ENCODE measurements at places on chromosomes 6 and 20.

GRCh38 chr20:62539198-62540045 lies 63.6 kb upstream of the GATA5 start:
- no peak for DNase-seq

GRCh38 chr6:13474787-13475186 lies 12.6 kb downstream of the GFOD1 start:
- no peak for DNase-seq

- DNase-seq = no peak
These were observed 44.1 kb upstream of the TSPYL1 start for GRCh38 chr6:116323863-116324262.

DNA sequence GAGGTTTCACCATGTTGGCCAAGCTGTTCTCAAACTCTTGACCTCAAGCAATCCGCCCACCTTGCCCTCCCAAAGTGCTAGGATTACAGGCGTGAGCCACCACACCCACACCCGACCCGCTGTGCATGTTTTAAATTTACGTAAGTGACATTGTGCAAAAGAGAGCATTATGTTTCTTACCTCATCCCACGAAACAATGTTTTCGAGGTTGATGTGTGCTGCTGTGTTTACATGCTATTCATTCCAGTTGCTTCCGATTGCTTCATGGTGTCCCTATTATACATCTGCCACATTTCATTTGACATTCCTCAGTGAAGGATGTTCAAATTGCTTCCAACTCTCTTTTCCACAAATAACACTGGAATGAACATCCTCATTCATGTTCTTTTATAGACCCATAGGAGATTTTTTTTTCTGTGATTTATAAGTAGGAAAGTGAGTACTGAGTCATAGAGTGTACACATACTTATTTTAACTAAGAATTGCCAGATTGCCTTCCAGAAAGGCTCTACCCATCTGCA lies 403.9 kb upstream of the JARID2 start:
- DNase-seq = no peak

DNA sequence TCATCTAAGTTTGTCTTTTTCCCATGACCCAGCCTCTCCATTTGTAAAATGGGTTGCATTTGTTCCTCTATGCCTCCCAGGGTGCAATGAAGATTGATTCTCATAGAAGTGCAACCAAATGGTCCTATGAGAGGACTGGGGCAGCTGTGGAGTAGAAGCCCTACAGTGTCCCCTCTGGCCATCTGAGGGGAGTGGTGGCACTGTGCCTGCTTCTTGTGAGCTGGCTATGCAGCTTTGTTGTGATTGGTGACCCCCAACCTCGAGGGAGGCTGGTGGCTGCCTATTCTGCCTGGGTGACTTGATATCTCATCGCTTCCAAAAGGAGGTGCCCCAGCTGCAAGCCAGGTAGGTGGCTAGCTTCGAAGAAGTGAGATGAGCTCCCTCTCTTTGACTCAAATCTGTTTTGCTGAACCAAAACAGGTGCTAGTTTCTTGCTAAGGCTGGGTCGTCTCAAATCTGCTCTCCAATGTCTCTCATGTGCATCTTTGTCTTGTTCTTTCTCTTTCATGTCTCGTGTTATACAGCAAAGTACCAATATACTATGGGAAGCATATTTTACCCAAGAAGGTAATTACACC lies 33.9 kb downstream of the TXLNB start:
- DNase-seq = no peak

- DNase-seq = no peak
These were observed 124.0 kb downstream of the CARMIL1 start for GRCh38 chr6:25403150-25403549.

DNA sequence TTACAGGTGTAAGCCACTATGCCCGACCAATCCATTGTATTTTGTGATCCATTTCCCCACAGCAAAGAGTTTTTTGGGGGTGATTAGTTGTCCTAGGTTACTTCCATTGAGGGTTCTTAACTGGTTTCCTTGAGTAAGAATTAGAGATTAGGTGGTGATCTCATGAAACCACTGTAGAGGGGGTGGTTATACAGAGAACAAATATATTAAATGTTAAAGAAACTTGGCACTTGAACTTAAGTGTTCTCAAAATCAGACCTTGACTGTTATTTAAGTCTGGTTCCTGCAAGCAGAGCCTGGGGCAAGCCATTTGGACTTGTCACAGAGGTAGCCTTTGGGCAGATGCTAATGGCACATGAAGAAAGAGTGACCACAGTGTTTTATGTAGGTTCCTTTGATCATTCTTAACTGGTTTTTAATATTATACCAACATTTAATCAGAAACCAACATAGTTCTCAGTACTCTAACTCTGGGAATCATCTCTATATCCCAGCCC lies 288.5 kb downstream of the SOX4 start:
- no peak for DNase-seq

- no peak for DNase-seq
These were observed 257.7 kb upstream of the NT5E start for GRCh38 chr6:85192186-85192585.

Data from activated T-cell treated with anti-CD3 and anti-CD28 coated beads, Interleukin-2, amount 50 U/mL, for 24 hours (primary cell).